ENCODE measurements at places on chromosomes 1 and 21.

- no peak for ATAC-seq
Observed at GRCh38 chr1:245606157-245606725, 451.5 kb downstream of the KIF26B start.

GRCh38 chr21:38249696-38250278, 7.0 kb upstream of the KCNJ15 start:
- ATAC-seq = no peak

- no peak for ATAC-seq
Observed at GRCh38 chr1:53341961-53342707, 14.3 kb upstream of the LRP8 start.

- ATAC-seq = no peak
Observed at GRCh38 chr1:2787163-2787911, 14.2 kb downstream of the TTC34 start.

DNA sequence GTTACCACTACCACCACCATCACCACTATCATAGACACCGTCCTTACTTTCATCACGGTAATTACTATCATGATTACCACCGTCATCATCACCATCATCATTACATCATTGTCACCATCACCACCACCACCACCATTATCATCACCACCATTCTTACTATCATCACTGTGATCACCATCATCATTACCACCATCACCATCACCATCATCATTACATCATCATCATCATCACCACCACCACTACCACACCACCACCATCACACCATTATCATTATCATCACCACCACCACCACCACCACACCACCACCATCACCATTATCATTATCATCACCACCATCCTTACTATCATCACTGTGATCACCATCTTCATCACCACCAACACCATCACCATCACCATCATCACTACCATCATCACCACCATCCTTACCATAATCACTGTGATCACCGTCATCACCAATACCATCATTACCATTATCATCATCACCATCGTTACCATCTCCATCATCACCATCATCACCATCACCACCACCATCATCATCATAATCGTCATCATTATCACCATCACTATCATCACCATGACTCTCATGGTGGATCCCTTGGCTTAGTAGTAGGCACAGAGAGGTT, 244.4 kb upstream of the C1orf174 start:
- ATAC-seq = no peak

- no peak for ATAC-seq
Observed at GRCh38 chr1:113333056-113333455, 57.3 kb upstream of the MAGI3 start.

- ATAC-seq = no peak
Observed at GRCh38 chr21:31872072-31872451, 758 bp upstream of the HUNK start.

DNA sequence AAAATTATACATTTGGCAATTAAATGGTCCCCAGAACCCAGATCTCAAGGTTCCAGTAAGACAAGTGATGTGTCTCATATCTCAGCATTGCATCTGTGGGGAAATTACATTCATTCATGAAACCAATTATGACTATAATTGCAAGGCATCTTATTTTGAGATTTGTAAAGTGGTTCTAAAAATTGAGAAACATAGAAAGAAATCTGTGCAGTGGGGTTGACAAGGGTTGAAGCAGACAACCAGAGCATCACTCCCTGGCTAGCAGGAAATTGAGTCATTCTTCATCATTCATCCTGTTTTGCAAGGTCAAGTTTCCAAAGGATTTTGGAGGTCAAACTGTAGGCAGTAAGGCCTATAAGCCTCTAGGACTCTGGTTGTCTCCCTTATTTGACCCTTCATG, 25.1 kb upstream of the MROH9 start:
- no peak for ATAC-seq

- no peak for ATAC-seq
Observed at GRCh38 chr1:68571454-68572235, 74.8 kb upstream of the DEPDC1 start.

DNA sequence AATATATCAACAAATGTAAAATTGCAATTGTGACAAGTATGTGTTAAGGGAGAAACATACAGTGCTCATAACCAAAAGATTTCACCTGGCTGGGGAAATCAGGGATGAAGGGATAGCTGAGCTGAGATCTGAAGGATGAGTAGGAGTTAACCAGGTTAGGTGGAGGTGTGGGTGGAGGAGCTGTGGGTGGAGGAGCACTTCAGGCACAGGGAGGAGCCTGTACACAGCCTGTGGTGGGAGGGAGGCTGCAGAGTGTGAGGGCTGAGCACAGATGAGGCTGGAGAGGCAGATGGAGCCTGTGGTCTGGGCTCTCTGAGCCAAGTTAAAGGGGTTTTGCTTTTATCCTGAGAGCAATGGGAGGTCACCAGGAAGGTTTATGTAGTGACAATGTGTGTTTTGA, 111.9 kb downstream of the XCL2 start:
- ATAC-seq = no peak

DNA sequence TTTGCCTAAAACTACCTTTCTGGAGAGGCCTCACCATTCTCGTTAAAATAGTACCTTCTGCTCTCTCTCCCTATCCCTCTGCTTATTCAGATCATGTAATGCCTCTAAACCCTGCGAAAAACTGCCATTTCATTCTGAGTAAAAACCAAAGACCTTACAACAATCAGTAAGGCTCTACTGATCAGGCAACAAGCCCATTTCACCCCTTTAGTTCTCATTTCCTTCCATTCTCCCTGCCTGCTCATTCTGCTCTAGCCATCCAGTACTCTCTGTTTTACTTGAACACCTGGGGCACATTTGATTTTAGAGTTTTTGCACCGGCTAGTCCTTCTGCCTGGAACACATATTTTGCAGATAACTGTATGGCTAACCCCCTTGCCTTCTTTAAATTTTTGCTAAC, 187.8 kb downstream of the COQ8A start:
- ATAC-seq = peak; percentile 65

DNA sequence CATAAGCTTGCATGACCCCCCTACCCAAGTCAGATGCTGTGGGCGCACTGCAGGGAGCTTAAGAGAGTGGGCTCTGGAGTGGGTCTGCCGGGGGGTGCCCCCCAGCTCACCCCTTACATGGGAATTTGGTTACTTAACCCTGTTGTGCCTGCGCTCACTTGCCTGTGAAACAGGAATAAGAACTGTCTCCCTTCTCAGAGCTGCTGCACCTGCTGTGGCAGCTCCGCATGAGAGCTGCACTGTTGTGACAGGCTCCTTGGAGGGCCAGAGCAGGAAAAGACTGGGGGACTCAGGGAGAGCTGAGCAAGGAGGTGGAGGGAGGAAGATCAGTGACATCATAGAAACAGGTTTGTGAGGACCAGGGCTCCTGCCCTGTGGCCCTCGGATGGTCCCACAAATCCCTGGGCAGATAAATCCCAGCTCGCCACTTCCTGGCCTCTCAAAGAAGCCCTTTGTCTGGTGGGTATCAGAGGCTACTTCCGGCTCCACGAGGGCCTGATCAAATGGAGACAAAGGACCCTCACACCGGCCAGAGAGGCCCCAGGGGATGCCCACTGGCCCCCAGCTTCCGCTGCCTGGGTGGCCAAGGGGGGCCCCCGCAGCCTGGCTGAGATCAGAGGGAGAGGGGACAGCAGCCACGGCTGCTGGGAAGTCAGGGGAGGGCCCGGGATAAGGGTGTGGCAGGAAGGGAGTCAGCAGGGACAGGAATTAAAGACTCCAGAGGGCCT, 28.9 kb upstream of the LAPTM5 start:
- ATAC-seq = no peak

GRCh38 chr1:195867638-195868037, 740.6 kb downstream of the KCNT2 start:
- ATAC-seq = no peak

DNA sequence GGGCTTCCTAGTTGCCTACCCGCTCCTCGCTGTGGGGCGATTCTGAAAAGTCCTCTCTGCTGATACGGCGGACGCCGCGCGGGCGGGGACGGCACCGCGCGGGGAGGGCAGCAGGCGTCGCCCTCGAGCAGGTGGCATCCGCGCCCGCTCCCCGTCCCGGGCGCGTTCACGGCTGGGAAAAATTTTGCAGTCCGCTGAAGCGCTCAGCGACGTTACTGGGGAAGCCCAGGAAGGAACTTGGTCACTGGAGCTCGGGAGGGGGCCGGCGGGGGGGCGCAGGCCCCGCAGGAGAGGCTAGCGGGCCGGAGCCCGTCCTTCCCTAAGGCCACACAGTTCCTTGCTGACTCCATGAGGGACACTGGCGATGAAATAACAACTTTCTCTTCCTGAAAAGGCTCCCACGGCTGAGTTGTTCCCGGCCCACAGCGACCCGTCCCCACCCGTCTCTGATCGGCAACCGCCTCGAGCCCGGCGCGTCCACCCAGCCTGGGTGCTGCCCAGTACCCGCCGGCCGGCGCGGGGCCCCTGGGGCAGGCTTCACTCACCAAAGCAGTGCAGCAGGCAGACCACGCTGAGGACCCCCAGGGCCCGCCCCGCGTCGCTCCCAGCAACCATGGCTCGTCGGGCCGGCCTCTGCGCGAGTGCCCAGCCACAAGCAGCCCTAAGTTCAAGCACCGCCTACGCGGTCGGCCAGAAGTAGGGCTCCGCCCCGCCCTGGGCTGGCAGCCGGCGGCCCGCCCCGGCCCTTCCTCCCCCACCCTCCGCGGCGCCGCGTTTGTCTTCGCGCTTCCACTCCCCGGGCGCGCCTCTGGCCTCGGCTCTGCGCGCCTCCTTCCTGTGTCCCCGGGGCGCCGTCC, at the start of gene CD58:
Gene CD58, minus strand, starts transcription at position 669 of the 857 bp plus-strand sequence. Its CDS starts 54 bp downstream, at position 615.
- ATAC-seq = peak; percentile 94

DNA sequence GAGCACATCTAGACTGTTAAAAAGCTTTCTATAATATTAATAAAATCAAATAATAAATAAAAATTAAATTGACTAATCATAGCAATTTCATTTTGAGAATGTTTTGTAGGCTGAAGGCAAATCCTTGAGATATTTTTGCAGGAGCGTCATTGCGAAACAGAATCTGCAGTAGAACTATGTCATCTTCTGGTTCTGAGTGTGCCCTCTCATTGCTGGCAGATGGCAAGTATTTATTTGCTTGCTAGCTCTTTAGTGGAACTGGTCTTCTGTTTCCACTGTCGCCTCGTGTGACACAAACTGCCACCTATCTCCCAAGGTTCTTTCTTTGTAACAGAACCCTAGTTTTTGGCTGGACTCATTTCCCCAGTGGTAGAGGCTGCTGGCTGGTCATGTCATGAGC, 19.0 kb upstream of the IRF2BP2 start:
- no peak for ATAC-seq

DNA sequence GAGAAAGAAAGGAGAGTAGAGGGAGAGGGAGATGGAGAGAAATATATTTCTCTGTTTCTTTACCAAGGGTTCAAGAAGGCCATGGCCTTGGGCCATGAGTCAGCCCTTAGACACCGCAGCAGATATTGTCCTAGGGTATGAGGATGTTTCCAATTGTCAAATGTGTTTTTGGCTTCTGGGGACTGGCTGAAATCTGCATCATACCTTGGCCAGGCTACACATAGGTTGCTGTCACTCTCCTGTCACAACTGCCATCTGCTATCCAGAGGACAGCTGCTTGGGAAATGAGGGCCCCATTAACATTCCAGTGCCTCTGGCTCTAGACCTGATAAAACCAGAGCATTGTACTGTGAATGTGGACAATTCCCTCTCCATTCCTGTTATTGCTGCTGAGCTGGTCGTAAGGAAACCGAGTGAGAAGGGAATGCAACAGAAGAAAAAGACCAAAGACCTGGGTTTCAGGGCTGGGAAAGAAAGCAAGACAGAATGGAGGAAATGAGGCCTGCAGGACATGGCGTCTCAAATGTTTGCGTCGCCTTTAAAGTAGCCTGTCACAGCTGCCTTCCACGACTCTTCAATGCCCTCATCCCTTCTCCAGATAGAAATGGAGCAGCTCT, 8.8 kb upstream of the PIGC start:
- ATAC-seq = no peak

DNA sequence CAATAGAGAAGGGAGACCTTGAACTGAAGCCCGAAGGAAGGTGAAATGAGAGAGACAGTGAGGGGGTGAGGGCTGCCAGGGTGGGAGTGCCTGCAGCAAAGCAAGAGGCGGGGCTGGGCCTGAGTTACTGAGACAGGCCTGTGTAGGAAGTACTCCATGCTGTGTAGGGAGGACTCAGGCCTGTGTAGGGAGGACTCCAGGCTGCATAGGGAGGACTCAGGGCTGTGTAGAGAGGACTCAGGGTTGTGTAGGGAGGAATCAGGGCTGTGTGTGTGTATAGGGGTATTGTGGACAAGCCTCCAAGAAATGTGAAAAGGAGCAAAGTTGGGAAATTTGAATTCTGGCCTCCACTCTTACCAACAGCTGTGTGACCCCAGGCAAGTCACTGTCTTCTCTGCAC, 133.8 kb upstream of the CACNA1E start:
- no peak for ATAC-seq

DNA sequence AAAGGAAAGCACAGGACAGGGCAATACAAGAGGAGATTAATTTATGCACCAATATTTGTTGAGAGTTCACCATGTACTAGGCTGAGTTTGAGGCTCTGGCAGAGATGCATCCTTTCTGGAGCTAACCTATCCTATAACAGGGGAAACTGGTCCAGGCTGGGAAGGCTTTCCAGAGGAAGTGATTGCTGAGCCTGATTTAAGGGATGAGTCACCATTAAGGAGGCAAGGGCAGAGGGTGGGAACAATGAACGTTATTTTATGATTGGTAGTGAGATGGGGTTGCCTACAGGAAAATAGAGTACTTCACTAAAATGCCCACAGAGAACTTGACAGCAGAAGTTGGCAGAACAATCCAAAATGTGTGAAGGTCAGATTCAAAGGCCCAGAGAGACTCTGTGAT, 141.4 kb downstream of the PLPP3 start:
- no peak for ATAC-seq

GRCh38 chr1:25090707-25091422, 141.4 kb downstream of the SYF2 start:
- ATAC-seq = no peak

DNA sequence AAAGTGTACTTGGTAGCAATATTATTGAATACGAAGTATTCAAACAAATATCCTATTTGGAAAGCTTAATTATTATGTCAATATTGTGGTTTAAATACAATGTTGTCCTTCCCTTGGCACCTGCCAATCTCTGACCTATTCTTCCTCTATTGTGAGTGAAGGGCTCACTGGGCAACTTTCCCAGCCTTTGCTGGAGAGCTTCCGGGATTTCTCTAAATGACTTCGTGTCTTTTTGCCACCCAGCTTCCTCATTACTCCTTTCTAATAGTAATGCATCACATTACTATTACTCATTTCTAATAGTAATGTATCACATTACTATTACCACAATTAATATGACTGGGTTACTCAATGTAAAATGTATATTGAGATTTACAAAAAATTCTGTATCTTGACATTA, 880.6 kb downstream of the BRINP3 start:
- ATAC-seq = no peak

DNA sequence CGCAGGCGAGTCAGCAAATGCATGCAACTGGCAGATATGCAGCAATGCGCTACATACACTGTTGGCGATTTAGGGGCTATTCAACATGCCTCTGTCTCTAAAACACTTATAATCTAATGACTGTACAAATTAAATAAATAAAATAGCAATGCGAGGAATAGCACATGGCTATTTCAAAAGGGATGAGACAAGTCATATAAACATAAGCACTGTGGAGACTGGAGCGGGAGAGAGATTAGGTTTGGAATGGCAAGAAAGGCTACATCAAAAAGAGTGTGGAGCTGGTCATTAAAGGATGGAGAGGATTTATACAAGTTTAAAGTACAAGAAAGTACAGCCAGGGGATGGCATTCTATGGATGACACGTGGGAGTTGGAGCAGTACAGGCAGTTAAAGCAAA, 523.5 kb upstream of the CAMK1G start:
- ATAC-seq = no peak

GRCh38 chr1:121458291-121459048, 273.7 kb downstream of the SRGAP2C start:
- peak; percentile 97 for ATAC-seq

Measured in stimulated activated memory B cell treated with anti-CD40 and anti-IgM and Interleukin-4, amounts not matched to agents 10 μg/mL and 1 μg/mL and 100 μg/mL, for 72 hours (primary cell).